ENCODE measurements at places on chromosomes 1 and 21.

GRCh38 chr21:25952306-25952705, 217.5 kb downstream of the GABPA start:
- no peak for DNase-seq

DNA sequence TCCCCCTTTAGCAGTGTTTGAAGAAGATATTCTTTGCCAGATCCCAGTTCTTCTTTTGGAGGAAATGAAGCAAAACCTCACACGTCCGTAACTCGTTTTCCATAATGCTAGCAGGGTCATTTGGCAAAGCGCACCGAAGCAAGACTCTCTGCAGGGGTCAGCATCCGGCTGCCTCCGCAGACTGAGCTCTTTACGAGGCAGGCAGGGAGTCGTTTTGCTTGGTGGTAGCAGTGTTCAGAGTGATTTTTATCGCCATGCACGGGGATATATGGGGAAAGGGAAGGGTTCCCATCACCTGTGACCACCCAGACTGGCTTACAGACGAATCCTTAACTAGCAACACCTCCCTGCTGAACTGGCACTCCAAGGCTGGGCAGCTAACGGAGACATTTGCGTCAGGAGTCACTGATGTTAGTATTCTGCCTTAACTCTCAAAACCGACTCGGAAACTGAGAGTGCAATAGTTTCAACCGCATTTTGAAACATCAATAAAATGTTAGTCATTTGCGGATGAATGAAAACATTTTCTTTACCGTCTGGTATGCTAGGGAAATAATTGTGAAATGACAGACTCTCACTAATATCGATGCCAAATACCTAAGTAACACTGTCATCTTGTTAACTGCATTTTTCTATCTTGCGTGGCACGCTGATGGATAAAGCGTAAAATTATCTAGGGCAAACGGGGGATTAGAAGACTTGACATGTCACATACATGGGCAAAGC, 2.2 kb upstream of the NEGR1 start:
- DNase-seq: no peak

- no peak for DNase-seq
Observed at GRCh38 chr1:210263963-210264362, 31.4 kb downstream of the SERTAD4 start.

DNA sequence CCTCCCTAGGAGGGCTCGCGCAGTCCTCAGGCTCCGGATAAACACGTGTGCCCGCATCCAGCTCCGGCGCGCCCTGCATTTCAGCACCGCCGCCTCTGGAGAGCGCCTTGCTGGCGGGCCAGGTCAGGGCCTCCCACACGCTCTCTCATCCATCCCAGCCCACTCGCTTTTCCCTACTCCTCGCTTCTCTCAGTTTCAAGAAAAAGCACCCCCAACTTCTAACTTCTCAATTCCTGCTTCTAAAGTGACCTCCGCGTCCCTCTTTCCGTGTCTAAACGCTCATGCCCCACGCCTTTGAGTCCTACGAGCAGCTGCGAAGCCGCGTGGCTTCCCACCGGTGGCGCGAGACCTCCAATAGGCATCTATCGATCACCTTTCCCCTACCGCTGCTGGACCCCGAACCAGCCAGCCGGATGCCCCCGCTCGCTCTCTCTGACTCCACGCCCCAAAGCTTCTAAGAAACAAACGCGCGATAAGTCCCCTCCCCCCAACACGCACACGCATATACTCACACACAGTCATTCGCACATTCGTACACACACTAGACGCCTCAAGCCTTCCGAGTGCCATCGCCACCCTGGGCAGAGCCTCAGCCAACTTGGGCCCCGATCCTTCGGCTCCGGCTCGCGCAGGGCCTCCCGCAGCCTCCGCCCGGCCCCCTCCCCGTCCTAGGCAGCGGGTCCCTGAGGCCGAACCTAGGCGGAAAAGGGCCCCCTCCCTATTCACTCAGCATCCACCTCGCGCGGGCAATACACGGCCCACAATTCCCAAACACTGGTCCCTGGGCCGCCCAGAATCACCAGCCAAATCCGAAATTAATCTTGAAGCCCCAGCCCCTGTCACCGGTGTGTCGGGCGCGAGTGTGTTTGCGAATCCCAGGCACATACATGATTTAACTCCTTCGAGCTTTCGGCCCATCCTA, 1.1 kb downstream of the NMNAT2 start:
- peak; percentile 8 for DNase-seq
